Iris pigment epithelial cell (primary cell): ENCODE measurements at places on chromosomes 5 and 9.

DNA sequence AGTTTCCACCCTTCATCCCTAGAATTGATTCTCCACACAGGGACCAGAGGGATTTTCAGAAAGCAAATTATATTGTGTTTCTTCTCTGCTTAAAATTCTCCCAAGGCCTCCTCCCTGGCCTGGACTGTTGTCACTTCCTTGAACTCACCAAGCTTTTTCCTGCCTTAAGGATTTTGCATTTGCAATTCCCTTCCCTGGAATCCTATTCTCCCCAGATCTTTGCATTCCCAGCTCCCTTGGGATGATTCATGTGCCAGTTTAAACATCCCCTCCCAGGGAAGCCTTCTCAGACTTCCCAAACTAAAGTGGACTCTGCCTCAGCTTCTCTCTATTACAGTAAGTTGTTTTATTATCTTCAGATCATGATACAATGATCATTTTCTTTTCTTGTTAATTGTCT, 35.2 kb upstream of the PDE8B start:
- no peak for DNase-seq

DNA sequence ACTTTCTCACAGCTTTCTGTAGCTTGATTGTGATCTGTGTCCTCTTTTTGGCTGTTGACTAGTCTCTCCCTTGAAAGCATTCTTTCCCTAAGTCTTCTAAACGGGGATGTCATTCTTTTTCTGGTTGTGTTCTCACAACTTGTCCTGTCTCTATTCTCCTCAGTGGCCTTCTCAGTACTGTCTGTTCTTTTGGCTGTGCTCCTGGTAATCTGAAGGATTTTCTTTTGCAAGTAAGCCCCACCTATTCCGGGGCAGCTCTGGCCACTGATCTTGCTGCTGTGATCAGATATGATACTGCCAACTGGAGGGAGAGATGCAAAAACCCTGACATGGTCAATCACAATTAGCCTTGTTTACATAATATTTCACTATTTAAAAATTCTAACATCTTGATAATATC, 172.2 kb downstream of the CDC42SE2 start:
- DNase-seq: peak; percentile 19

- no peak for DNase-seq
Measured at GRCh38 chr9:87635656-87636501, 90.0 kb upstream of the CTSL start.

DNA sequence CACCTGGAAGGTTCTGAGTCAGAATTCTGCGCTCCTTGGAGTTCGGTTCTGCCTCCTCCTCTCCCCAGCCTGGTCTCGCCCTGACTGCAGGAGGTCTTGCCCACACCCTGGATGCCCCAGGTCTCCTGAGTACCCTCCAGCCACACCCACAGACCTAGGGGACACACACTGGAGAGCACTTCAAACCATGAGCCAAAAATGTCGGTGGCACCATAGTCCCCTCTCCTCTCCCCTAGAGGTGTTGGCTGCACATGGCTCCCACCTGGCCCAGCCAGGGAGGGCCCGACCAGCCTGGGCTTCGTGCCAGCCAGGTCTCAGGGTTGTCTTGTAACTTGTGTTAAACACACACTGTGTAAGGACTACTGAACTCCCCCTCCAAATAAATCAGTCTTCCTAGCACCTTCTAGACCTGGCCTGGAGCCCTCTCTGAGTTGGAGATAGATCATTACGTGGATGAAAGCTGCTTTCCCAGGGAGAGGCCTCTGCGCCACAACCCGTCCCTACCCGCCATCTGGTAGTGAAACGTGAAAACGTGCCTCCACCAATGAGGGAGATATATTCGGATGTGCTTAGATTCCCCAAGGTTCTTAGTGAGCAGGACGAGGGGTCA, 49.9 kb upstream of the CTSL start:
- no peak for DNase-seq

GRCh38 chr5:6731465-6732237, 18.4 kb downstream of the TENT4A start:
- DNase-seq: peak; percentile 42

- DNase-seq: no peak
Measured at GRCh38 chr9:23663536-23663935, 162.5 kb downstream of the ELAVL2 start.

DNA sequence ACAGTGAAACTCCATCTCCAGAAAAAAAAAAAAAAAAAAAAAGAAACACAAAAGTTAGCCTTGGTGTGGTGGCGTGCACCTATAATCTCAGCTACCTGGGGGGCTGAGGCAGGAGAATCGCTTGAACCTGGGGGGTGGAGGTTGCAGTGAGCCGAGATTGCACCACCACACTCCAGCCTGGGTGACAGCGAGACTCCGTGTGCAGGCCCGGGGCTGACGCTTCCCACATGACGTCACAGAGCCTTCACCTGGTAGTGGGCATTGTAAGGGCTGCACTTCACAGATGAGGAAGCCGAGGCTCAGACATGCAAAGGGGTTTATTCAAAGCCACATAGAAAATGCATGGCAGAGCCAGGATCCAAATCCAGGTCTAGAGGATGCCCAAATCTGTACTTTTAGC, 114.2 kb downstream of the GAPVD1 start:
- no peak for DNase-seq

DNA sequence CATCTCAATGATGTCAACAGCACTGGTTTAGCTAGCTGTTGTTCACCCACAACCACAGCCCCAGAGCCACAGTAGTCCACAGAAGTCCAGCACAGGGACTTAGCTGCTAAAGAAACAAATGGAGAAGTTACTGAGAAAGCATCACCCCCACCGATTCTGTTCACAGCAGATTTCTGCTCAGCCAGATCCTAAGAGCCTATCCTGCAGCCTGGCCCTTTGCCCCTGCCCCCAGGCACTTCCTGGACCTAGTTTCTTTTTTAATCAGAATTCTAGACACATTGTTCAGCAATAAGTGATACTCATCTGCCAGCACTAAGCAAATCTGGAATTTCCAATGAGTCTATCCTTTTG, 7.4 kb downstream of the B4GALT1 start:
- DNase-seq: peak; percentile 92

DNA sequence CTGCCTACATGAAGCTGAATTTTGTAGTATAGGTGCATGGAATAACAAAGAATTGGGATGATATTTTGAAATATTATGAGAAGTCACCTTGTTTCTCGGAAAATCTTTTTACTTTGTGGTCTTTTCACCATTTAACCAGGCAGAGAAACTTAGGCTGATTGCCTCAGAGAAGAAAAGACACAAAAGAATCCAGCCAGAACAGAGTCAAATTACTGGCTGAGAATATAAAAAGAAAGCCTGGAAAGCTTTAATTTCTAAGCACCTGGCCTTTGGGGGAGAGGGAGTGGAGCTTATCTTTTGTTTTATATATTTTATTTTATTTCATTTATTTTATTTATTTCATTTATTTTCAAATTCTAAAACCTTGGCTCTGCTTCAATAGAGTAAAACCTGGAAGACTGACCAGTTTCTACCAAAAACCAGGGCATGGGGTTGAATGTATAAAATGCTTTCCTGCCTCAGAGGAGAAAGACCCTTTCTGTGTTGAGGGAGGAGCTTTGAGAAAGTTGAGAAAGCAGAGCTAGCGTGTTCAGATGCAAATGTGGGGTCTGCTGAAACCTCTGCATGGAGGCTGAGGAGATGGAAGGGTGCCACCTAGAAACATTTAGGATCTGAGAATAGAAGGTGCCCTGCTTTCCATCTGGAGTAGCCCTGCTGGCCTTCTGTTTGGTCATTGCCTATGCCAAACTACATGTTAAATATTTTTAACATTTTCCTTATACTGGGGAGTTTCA, 81.6 kb downstream of the NREP start:
- DNase-seq: no peak

DNA sequence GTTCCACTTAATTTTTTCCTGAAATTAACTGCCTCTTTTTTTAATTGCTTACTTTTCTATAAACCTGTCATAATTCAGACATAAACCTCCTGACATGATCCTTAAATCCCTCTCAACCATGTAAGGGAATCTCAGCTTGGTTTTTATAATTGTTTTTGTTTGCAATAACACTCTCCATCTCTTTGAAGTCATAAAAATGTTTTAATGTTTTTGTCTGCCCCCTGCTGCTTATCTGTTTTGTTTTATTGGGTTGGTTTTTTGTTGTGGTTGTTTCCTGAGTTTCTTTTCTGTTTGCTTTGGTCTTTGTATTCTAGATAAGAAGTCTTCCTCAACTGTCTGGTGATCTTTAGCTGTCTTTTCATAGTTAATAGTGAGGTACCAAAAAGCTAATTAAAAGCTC, 142.0 kb downstream of the CDH6 start:
- DNase-seq: no peak

DNA sequence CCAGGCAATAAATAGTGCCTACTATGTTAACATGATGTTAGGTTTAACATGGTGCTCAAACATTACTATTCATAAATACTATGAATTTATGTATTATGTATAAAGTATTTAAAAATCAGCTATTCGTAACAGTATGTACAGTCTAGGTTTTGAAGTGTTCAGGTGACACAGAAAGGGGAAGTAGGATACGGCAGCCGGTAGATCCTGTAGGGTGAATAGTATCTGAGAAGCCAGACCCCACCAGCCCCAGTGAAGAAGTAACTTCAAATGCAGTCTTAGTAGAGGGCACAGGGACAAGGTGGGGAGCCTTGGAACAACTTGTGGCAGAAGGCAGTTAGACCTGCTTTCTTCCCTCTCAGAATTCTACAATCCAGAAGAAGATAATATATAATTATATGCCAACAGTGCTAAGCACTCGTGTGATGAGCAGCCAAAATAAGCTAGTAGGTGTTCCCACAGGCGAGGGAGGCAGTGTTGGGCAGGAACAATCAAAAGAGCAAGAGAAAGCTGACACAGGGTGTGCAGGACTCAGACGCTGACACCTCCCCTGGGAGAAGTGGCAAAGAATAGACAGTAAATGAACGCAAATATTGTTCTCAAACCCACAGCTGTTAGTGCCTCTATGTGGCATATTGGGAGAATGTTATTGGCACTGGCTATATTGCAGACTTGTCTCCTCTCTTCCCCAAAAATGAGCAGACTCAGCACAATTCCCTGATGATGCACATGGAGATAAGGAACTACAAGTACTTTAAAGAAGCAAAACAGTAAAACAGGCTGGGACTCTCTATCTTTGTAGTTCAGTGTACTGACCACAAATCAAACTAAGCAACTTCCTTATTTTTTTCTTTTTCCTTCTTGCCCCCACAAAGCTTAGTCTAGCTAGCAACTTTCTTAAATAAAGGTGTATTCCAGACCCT, 4.6 kb downstream of the ZNF367 start:
- DNase-seq: no peak

GRCh38 chr5:143393524-143393923, 10.0 kb downstream of the NR3C1 start:
- no peak for DNase-seq

GRCh38 chr9:34490360-34490759, 31.8 kb downstream of the DNAI1 start:
- no peak for DNase-seq

GRCh38 chr9:80651044-80651443, 1038.3 kb downstream of the TLE1 start:
- DNase-seq: peak; percentile 82

GRCh38 chr5:62778316-62779009, 199.8 kb downstream of the LRRC70 start:
- DNase-seq: no peak

DNA sequence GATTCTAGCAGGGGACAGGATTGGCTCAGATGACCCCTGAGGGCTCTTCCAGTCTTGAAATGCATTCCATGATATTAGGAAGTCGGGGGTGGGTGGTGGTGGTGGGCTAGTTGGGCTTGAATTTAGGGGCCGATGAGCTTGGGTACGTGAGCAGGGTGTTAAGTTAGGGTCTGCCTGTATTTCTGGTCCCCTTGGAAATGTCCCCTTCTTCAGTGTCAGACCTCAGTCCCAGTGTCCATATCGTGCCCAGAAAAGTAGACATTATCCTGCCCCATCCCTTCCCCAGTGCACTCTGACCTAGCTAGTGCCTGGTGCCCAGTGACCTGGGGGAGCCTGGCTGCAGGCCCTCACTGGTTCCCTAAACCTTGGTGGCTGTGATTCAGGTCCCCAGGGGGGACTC, 2.9 kb upstream of the MYOZ3 start:
- no peak for DNase-seq

- no peak for DNase-seq
Measured at GRCh38 chr9:136047775-136048559, 47.1 kb downstream of the NACC2 start.

DNA sequence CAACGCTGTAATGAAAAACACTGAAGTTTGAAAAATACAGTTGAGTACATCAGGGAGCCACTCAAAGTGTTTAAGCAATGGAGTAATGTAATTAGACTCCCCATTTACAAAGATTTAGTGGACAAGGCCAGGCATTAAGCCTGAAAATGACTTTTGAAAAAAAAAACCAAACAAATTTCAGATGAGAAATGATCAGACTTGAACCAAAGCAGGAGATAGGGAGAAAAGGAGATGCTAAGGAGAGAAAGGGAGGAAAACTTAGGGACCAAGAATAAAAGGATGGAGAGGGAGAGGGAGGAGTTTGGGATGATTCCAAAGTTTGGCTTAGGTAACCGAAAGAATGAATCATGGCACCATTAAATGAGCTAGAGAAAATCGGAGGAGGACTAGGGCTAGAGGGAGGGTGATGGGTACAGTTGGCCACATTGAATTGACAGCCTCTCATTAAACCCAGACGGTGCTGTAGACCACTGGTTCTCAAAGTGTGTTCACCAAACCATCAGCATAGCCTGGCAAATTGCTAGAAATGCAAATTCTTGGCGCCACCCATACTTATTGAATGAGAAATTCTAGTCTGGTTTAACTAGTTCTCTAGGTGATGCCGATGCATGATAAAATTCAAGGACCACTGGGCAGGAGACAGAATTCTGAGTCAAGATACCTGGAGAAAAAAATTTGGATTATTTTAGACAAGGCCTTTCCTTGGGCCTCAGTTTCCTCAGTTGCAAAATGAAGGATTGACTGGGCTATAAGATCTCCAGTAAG, 6.2 kb upstream of the CPEB4 start:
- DNase-seq: no peak

GRCh38 chr5:120516805-120517204, 52.7 kb downstream of the PRR16 start:
- DNase-seq: no peak

GRCh38 chr9:21552244-21553170, 70.4 kb upstream of the IFNE start:
- no peak for DNase-seq

- no peak for DNase-seq
Measured at GRCh38 chr5:160088805-160089204, 30.4 kb downstream of the PWWP2A start.

- peak; percentile 50 for DNase-seq
Measured at GRCh38 chr5:73592551-73592950, 27.0 kb downstream of the UTP15 start.

DNA sequence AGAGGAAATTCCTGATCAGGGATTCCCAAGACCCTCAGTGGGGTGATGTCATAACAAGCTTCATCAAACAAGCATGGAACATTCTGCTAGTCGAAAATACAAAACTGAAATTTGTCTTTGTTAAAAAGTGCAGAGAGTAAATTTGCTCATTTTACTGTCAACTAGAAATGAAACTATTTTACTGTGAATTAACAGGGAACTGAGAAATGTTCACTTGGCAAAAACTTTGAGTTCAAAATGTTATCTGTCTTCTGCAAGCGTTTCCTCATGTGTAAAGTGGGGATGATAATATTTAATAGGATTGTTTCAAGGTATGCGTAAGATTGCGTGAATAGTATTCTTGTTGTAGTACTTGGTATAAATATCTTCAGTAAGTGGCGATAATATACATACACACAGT, 45.4 kb downstream of the ALDH1A1 start:
- no peak for DNase-seq
